ENCODE measurements at places on chromosomes 5 and 9.

- no peak for DNase-seq
These were observed 146.5 kb upstream of the TLX3 start for GRCh38 chr5:171162596-171162995.

GRCh38 chr5:135448071-135448739 lies 1.1 kb upstream of the DCANP1 start:
- DNase-seq, result no peak

GRCh38 chr5:96036301-96036700 lies 74.7 kb upstream of the ELL2 start:
- DNase-seq, result no peak

DNA sequence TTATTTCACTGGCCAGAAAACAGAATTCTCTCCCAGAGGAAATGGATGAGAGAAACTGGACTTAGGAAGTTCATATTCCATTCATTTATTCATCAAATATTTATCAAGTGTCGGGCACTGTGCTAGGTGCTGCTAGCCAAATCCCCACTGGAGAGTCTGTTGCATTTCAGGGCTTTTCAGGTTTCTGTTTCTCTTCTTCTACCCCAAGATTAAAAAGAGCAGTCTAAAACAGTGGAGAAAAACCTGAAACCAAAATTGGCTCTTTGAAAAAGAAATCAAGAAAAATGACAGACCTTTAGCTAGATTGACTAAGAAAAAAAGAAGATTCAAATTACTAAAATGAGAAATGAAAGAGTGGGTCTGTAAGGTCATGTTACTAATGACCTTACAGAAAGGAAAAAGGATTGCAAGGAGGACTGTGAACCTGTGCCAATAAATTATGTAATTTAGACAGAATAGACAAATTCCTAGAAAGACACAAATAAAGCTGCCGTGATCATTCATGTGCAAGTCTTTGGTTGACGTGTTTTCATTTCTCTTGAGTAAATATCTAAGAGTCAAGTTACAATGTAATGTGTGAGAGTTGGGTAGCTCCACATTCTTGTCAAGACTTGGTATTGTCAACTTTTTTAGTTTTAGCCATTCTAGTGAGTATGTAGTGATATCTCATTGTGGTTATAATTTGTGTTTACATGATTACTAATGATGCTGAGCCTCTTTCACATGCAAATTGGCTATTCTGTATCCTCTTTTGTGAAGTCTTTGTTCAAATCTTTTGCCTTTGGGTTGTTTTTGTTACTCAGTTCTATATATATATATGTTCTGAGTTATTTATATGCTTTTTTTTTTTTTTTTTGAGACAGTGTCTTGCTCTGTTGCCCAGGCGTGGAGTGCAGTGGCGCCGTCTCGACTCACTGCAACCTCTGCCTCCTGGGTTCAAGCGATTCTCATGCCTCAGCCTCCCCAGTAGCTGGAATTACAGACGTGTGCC lies 23.7 kb downstream of the SNX30 start:
- no peak for DNase-seq

- DNase-seq, result no peak
These were observed 644 bp downstream of the TSC1 start for GRCh38 chr9:132943651-132944293.

DNA sequence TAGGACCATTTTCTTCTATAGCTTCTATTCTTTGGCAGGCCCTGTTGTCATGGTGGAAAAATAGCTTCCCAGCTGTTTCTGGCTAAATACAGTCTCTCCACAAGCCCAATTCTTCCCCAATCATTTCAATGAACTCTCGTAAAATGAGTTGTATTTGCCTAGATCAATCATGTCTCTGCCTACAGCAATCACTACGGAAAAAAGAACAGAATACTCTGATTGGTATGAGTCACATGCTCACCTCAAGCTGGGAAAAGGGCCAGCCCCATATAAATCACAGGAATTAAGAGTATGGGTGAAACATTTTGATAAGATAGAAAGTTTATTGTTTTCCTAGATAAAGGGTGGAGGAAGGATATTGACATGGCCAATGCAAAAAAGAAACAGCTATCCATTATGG lies 711.4 kb downstream of the EFNA5 start:
- DNase-seq, result no peak

- no peak for DNase-seq
These were observed 98.1 kb downstream of the RAPGEF6 start for GRCh38 chr5:131536850-131537448.

GRCh38 chr9:91433180-91433579 lies 9.5 kb upstream of the NFIL3 start:
- DNase-seq, result no peak

- DNase-seq, result no peak
These were observed 34.4 kb upstream of the GNE start for GRCh38 chr9:36292641-36293040.

DNA sequence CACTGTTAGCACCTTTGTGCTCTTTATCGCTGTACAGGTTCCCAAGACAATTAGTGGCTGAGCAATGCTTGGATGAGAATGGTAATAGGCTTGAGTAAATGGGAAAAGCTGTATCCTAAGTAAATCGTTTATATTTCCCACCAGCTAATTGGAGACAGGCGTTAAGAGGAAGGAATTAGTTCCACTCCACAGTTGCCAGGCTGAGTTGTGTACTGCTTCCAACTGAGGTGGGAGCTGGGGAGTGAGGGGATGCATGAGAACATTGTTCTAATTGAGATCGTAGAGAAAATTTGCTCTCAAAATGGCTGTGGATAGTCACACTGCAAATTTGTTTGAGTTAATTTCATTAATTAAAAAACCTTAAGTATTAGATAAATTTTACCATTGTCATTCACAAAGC lies 285.0 kb upstream of the ADAMTSL1 start:
- DNase-seq, result no peak

GRCh38 chr9:102185371-102185770 lies 446.9 kb upstream of the GRIN3A start:
- no peak for DNase-seq

DNA sequence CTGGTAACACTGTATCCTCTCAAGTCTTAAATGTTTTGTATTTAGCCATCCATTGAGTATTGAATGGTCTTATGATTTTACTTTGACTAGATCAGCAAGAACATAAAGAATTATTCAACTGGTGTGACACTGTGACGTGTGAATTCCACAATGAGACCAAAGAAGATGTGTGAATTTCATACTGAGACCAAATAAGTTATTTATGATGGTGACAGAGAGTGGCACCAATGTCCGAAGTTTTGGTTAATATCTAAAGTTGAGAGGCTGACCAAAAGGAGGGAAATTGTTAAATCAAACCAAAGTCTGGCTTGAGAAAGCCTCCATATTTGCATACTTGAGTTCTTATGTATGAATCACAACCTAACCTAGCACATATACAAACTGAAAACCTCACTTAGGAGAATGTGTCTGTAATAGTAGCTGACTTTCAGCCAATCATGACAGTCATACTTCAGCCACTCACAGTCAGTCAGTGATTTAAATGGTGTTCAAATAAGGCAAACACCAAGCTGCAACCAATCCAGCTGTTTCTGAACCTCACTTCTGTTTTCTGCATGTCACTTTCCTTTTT lies 31.5 kb upstream of the FAM170A start:
- DNase-seq, result no peak

DNA sequence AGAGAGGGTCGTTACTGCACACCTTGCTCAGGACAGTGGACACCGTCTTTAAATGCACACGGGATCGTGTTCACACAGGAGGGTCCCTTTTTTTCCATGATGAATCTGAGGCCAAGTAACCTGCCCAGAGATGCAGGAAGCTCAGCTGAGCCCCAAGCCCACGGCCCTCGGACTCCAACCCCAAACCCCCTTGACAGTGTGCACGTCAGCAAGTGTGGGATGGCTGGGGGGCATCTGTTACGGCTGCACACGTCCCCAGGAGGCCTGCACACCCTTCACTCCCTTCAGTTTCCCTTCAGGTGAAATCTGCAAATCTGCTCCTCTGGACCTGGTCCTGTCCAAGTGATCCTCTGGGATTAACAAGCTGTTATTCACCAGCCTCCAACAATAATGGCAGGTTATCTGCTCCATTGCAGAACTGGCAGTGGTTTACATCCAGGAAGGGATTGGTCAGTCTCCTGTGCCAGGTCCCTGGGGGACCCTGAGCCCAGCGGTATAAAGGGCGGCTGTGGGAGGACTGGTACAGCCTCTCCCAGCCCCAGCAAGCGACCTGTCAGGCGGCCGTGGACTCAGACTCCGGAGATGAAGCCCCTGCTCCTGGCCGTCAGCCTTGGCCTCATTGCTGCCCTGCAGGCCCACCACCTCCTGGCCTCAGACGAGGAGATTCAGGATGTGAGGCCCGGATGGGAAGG lies at the start of gene LCN1:
TSS of gene LCN1 (plus strand) at position 525 of the 692 bp plus-strand sequence. CDS start at position 583, 58 bp downstream.
- DNase-seq, result no peak

DNA sequence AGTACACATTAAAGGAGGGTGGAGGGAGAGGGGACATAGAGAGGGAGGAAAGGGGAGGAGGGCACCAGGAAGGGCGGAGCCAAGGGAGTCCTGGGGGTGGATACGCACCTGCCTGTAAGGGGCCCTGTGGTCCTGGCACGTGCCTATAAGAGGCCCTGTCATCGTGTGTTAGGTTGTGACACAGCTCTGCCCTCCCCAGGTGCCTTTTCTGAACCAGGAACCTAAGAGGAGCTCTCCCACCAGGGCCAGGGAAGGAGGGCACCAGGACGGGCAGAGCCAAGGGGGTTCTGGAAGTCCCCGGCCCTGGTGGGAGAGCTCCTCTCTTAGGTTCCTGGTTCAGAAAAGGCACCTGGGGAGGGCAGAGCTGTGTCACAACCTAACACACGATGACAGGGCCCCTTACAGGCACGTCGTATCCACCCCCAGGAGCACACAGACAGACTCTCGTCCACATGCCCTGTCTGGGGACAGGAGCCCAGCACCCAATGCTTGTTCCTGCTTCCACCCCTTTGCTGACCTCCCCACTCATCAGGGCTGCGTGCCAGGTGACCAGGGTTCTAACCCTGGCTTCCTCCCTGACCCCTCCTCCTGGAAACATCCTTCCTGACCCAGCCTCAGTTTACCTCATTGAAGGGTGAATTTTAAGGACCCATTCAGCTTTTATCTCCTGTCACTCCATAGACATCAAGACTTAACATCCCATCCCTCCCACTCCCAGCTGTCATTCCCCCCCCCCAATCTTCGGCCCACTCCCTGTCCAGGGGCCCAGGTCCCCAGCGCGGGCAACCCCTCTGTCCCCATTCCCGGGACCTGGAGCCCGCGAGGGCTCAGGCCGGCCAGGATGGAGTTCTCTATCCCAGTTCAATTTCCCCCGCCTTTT lies 12.9 kb upstream of the OLFM1 start:
- no peak for DNase-seq

DNA sequence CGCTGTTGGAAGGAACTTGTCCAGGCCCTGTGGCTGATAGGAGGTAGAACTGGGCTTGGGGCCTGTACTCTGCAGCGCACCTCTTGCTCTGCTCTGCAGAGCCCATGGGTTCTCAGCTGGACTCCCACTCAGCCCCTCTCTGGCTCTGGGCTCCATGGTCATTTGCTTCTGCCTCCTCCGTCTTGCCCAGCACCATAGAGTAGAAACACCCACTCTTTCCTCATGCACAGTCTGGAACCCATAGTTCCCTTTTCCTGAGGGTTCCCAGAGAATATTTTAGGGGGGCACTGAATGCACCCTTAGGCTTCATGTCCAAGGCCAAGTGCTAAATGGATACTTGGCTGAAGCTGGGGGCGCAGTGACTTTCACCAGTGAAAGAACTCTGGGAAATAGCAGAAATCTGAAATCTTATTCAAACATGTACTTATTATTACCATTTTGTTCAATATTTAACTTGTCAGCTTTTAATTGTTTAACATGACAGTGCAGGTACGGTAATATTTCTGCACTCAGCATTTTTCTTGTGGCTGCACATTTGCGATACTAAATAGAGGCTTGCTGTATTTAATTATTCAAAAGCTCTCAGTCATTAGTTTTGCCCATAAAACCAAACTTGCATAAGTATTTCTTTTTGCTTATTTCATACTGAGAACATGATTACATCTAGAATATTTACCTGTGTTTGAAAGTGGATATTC lies 31.5 kb downstream of the GALNT12 start:
- DNase-seq, result no peak

- no peak for DNase-seq
These were observed 7.9 kb downstream of the GABRP start for GRCh38 chr5:170791325-170791954.

DNA sequence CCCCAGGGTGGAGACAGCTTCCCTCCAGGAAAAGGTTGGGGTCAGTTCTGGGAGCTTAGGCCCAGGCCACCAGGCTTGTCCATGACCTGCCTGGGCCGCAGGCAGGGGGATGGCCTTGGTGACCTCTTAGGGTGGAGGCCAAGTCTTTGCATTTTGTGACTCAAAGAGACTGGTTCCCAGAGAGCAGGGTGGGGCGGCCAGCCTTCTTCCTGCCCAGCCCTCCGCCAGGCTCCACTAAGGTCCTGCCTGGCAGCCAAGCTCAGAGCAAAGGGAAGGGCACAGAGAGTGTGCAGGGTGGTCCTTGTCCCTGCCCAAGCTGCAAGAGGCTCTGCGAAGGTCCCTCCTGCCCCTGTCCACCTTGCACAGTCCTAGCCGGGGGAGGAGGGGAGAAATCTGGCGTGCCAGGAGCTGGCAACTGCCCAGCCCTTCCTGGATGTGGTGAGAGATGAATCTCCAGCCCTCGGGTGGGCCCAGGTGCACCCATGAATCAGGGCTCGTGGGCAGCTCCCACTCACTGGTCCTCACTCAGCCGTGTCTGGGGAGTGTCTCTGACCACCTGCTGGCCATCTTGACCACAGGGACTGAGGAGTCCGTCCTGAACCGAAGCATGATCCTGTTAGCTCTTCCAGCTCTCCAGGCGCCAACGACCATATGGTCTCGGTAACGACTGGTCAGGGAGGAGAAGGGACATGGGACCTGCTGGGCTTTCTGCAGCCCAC lies 2.3 kb upstream of the PTGDS start:
- DNase-seq, result no peak

DNA sequence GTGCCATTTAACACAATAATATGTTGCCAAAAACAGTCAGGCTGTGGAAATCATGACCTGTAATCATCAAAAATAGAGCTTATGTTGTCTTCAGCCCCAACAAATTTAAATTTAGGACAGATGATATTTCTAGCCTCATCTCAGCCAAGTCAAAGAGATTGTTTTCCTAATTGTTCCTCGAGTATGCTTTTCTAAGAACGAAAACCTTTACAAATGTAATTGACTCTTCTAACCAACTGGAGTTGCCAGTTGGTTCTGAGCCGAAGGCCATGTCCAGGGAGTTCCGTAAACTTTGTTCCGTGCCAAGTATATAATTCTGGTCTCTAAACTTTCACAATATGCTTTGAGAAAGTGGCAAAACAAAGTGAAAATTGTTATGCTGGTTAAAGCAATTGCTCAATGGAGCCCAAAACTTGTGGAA lies 160.8 kb downstream of the CEMIP2 start:
- DNase-seq, result no peak

GRCh38 chr5:173855995-173856656 lies 32.0 kb upstream of the CPEB4 start:
- DNase-seq, result no peak

- no peak for DNase-seq
These were observed 3.0 kb upstream of the LIFR start for GRCh38 chr5:38559428-38559827.

DNA sequence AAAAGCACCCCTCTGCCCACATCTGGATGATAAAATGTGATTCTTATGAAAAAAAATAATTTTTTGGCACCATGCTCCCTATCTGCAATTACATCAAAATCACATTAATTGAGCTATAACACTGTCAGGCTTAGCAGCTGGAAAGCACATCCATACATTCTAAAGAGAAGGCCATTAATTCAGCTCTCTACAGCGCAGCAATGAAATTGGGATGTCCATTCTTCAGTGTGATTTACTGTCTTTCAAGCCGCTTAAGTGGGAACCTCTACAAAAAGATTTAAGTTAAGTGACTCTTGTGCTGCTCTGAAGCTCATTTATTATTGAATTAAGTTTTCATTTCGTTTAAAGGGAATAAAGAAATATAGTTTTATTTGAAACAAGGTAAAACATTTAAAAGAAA lies 171.3 kb downstream of the EBF1 start:
- DNase-seq, result no peak
